ENCODE measurements at places on chromosomes 12 and 14.

GRCh38 chr12:99111600-99111999 lies 466.5 kb downstream of the APAF1 start:
- DNase-seq, result no peak

DNA sequence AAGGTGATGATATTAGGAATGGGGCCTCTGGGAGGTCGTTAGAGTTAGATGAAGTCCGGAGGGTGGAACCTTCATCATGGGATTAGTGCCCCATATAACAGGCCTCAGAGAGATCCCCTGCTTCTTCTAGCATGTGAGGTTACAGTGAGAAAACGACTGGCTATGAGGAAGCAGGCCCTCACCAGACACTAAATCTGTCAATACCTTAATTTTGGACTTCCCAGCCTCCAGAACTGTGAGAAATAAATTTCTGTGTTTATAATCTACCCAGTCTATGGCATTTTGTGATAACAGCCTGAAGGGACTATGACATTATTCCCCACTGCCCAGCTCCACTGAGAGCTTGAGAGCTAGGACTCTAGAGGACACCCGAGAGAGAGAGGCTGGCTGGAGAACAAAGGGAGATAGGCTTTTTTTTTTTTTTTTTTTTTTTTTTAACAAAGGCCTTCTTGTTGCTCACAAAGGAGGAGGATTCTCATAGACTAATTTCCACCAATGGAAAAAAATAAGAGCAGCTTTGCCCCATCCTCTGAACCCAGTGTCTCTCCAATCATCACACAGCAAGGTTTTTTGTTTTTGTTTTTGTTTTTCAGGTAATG lies 87.8 kb upstream of the EEA1 start:
- no peak for DNase-seq

- DNase-seq, result no peak
Observed at GRCh38 chr14:89549381-89550125, 132.5 kb upstream of the FOXN3 start.

DNA sequence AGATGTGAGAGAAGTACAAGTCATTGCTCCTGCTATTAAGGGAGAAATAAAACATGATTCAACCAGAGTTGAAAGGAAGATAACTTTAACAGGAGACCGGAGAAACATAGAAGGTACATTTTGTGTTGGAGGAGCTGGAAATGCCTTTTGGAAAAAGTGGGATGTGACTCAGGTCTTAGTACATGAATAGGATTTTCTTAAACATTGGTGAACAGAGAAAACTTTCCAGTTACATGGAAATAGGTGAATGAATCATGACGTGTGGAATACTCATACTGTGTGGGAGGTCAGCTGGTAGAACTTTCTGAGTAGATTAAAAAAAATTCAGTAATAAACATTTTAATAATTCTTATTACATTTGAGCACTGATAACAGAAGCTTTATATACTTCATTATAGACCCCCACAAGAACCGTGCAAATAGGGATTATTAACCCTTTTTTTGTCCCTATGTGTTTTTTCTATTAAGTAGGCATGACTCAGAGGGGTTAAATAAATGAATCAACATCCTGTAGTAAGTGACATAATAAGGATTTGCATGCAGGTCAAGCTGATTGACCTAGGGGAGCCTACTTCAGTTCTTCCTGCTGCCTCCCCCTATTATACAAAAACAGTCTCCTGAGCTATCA lies 710.5 kb downstream of the NOVA1 start:
- DNase-seq, result no peak

GRCh38 chr12:16359512-16360491 lies 12.4 kb downstream of the MGST1 start:
- no peak for DNase-seq
